ENCODE measurements at places on chromosomes 5 and 9.

- no peak for DNase-seq
Observed at GRCh38 chr5:145479271-145479670, 355.9 kb downstream of the PRELID2 start.

DNA sequence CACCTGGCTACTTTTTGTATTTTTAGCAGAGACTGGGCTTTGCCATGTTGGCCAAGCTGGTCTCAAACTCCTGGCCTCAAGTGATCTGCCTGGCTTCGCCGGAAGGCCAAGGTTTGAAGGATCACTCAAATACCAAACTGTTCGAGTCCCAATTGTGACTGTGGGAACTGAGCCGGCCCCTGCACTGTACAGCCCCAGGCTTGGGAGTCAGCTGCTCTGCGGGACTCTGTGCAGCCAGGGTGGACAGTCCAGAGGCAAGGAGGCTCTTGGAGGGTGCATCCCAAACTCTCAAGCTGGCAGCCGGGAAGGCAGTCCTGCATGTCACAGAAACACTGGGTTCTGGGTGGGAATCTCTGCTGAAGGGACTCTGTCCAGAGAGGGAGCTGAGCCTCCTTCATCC is 109.0 kb downstream of the ENTREP1 start:
- DNase-seq: no peak

DNA sequence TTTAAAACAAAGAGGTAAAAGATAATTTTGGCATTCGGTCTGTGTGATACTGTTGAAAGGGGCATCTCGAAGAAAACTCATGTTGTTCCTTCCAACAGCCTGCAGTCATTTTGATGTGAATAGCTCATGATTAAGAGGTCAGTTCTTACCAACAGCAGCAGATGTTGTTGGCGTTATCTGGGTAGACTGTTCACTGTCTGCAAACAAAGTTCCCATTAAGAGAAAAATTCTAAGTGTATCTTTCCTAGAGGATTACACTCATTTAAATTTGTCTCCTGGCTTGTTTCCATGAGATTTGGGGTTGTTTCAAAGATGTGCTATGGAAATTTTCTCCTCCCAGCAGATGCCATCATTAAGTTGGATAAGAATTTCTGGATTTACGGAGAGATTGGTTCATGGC is 138.2 kb upstream of the RORB start:
- no peak for DNase-seq

DNA sequence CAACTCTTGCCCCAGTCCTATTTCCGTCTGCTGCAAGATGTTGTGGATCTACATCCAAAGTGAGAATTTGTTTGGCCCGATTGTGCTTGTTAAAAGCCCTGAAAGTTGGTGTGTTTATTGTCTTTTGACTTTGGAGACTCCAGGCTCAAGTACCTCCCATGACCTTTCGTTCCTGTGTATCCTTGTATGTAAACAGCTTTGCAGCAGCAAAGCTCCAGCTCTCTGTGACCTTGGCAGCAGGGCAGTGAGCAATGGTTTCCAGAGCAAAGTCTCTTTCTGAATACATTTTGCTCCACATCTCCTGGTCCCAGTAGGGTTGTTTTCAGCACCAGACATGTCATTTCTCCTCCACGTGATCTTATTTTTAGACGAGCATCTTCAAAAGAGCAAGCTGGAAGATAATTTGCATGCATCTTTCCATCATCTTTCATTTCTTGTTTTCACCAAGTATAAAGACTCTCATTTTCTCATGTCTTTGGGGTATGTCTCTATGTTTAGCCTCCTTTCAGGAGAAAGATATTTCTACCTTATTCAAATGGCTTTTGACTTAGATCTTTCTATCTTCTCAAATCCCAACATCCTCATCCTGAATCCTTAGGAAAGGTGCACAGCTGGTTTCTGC is 68.1 kb upstream of the ERCC6L2 start:
- no peak for DNase-seq

GRCh38 chr9:114099669-114100270 is 678 bp upstream of the KIF12 start:
- DNase-seq: no peak

DNA sequence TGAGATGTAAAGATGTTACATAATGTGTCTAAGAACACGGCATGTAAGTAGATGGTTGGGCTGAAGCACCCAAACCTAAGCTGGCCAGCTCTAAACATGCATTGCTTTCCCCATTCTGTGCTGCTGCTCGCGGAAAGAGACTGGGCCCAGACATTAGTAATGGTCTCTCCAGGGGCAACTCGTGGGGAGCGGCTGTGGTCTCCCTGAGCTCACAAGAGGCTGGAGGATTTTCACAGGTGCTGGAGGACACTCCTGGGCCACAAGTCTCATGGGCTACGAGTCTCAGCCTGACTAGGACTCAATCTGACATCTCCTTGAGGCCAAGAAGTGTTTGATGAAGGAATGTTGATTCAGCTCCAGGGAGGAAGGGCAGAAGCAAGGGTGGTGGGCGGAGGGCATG is 92.7 kb upstream of the PTCH1 start:
- DNase-seq: no peak

- no peak for DNase-seq
Observed at GRCh38 chr5:66354422-66354821, 210.3 kb downstream of the SREK1 start.

- DNase-seq: peak; percentile 78
Observed at GRCh38 chr9:130243015-130243881, 22.3 kb upstream of the HMCN2 start.

DNA sequence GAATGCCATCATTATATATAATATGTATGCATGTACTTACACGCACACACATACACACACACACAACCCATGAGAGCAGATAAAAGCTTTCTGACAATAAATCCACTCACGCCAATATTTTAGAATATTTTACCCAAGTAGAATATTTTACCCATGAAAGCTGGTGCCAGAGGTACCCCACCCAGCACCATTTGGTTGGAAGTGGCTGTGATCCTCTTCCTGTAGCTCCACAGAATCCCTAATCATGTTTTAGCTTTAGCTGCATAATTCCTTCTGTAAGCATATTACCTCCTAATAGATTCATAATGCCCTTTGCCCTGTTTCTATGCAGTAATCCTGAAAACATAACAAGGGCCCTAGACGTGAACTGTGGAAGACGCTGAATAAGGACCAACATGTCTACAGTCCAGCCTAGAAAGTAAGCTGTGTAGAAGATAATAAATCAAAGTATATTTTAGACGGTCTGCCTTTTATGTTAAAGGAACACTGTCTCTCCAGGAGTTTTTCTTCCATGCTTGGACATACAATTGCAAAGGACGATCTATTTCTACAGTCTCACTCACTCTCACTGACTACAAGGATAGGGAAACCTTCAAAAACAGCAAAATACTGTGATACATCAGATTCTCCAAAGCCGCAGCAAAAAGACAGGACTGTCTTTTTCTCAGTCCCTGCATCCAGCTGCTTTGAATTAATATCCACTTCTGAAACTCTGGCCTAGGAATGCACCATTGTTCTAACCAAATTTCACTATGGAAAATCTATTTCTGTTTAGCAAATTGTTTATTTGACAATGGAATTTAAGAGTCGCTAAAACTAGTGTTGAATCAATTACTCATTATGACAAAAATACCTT is 98.2 kb downstream of the USP20 start:
- no peak for DNase-seq

DNA sequence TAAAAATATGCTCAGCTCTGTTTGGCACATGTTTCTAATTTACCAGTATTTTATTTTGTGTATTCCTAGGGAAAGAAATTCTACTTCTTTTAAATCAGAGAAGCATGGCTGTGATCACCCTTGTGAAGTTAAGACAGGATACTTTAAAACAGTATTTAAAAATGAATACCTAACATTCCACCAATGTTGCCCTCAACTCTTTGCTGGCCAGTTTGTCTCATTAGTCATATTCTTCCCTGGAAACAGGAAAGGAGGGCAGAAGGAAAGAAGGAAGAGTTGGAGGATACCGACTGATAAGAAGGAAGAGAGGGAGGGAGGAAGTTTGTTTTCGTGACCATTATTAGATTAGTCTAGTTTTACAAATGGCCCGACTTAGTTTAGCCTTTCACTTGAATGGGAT is 137.4 kb downstream of the PLK2 start:
- no peak for DNase-seq

- no peak for DNase-seq
Observed at GRCh38 chr9:135085830-135086546, 1.5 kb upstream of the OLFM1 start.

- no peak for DNase-seq
Observed at GRCh38 chr5:1638658-1639400, 115.1 kb upstream of the LPCAT1 start.

DNA sequence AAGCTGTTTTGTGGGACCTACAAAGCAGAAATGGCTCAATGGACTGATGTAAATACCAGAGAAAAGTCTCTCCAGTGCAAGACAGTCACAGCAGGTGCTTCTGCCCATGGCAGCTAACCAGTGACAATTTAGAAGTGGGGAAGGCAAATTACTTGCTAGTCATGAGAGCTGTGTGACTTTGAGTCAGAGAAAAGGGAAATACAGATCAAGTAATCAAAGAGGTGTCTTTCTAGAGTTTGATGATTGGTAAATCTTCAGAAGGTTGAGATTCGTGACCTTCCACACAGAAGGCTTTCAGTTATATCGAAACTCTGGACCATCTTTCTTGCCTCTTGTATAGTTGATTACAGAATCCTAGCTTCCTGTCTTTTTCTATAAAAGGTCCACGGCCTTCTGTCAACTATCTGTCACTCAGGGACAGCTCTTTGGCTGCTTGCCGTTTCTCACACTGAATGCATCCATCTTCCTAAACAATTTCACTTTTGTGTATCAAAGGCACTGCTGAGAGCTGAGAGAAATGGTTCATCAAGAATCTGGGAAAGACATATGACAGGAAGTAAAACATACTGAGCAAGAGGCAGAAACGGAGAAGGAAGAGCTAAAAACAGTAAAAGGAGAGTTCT is 993.9 kb upstream of the ACO1 start:
- no peak for DNase-seq

GRCh38 chr5:4868140-4868735 is 271.9 kb upstream of the ADAMTS16 start:
- DNase-seq: no peak

DNA sequence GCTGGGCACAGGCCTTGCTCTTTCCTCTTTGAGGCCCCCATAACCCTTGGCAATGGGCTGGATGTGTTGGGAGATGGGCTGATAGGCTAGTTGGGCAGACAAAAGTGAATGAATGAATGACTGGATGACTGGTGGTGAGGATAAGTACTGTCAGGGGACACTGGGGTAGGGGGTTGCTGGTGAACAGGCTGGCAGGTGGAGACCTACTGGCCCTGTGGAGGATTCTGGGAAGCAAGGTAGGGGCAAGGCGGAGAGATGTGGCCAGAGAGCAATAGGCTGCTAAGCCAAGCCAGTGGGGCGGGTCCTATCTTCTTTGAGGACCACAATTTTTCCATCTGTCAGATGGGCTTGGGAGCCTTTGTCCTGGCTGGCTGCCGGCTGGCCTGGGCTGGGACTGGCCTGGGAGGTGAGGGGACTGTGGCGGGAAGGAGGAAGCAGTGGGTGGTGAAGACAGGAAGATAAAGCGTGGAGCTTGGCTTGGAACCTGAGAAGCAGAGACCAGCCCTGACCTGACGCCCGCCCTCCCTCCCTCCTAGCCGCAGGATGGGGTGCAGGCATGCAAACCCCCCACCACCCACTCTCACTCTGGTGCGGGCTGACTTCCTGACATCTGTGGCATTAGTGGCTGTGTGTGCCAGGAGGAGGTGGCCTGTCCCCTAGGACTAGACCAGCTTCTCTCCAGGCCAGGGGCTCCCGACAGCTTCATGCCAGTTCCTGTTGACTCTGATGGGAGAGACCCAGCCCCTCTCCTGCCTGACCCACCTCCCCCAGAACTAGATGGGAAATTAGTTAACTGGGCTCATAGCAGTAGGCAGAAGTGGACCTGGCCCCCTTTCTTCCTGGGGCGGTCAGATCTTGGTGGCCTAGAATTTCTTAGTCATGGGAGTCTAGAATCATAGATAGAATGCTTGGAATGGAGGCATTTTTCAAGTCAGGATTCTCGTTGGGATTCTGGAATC is 9.5 kb downstream of the CXXC5 start:
- DNase-seq: no peak

DNA sequence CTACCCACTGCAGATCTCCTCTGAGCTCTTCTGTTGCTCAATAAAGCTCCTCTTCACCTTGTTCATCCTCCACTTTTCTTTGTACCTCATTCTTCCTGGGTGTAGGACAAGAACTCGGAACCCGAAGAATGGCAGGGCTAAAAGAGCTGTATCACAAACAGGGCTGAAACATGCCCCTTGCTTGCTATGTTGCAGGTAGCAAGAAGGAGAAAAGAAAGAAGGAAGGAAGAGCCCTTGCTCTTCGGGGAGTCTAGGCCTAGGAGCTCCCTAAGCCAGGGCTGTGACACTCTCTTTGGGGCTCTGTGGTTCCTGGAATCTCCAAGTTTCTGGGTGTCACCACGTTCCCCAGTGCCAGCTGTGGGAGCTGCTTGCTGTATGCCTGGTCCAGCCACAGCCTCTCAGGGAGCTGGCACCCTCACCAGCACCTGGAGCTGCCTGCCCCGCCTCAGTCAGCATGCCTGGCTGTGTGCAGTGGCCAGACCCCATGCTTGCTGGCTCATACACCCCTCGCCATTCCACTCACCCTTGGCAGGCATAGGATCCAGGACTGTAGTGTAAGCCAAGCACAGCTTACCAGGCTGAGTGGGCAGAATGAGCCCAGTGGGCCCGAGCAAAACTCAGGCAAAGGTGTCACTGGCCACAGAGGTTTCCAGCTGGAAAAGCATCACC is 274.8 kb upstream of the ADRA1B start:
- no peak for DNase-seq

GRCh38 chr5:110096419-110096818 is 406.7 kb downstream of the MAN2A1 start:
- DNase-seq: no peak

DNA sequence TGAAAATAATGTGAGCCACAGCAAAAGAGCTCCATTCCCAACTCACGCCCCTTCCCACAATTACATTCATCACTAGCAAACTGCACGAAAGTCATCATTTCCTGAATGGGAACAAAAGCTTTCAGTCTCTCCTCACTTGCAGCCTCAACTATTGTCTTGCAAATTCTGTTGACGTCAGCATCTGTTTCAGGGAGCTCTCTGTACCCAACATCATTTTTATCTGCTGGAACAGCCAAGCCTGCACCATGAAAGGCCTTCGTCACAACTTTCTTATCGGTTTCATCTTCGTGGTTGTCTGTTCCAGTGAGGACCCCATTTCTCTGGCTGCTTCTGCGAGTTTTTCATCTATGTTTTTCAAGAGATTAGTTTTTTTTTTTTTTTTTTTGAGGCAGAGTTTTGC is 14.3 kb upstream of the RNF130 start:
- DNase-seq: no peak

DNA sequence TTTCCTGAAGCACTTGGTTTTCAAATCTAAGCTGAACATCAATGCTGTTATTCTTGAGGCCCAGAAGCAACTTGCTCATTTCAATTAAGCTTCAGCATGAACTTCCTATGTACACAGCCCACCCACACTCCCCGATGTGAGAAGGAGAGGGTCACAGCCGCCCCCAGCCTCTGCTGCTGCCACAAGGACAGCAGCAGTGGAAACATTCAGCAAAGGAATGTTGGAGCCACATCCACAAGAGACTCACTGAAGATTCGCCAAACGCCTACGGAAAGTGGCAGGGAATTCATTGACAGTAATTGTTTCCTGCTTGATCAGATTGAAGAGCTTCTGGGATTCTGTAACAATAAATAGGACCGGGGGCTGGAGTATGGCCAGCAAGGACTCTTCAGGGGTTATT is 2.9 kb downstream of the TGFBI start:
- no peak for DNase-seq

Measured in stimulated activated CD8-positive, alpha-beta memory T cell treated with anti-CD3 and anti-CD28 coated beads, Interleukin-15, amount 100 ng/mL, for 1 hour (primary cell).